Left lung (tissue), 14 donors: ENCODE measurements at places on chromosomes 1 and 21. TPM values are rescaled to one million over a fixed set of nuclear protein-coding genes. Genes with fewer than 3 reads are reported as not detected.

DNA sequence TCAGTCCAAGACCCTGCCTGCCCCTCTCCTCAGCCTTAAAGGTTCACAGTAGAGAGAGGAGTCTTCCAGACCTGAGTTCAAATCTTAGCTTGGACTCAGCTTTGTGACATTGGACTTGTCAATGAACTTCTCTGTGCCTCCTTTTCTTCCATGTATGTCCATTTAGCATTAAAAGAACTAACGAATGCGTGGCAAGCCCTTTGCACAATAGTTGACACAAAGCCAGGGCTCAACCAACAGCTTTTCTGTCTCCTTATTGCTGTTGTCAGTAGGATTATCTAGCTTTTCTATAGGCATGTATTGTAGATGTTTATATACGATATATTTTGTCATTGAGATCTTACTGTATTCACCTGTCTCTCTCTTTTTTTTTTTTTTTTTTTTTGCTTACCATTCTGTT lies 450.8 kb downstream of the PTPRU start:
- DNase-seq: no peak

DNA sequence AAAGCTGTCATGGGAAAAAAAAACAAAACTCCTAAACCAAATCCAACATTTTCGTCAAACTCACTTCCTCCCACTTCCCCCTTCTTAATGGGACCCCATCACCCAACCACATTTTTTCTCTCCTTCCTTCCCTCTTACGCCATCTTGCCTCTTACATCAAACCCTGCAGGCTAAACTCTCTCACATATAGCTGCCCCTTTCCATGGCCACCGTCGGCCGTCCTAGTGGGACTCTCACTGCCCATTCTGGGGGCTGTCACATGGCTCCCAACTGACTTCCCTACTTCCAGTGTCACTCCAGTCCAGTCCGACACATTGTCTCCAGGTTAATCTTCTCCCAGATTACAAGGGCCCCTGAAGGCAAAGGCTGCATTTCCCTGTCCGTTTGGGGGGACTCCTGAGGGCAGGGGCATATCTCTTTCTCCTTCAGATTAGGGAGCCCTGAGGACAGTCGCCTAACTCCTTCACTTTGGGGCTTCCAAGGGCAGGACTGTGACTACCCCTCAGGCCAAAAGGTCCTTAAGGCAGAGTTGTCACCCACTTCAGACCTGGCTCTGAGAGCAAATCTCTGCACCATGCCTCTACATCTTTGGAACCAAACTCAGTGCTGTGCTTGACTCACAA lies 658 bp downstream of the UBXN11 start:
- no peak for DNase-seq

DNA sequence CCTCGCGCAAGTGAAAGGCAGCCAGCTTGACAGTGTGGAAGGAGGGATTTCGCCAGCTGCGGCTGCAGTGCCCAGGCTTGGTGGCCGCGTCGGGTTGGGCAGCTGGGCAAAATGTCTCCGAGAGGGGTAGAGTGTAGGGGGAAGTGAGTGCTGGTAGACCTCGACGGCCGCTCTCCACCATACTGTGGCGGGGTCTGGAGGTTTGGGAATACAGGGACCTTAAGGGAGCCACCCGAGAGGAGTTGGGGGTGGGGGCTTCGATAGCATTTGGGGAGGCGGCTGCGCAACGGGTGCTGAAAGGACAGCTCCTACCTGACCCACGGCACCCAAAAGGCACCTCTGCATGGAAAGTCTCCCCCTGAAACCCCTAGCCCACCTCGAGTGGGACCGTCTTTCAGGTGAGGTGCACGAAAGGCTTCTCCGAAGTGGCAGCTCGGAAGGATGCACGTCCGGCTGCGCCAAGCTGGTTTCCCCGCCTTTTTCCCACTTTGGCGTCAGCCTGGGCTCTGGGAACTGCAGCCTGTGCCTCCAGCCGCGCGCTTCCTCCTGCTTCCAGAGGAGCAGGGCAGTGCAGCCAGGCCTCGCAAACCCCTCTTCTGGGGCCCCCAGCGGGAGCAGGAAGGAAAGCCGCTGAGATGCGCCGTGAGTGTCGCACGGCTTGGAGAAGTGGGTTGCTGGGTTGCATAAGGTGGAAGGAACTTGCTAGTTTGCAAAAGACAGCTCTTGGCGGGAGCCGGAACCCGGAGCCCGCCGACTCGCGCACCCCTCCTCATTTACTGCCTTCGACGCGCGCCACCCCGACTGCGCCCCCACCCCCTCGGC lies 531 bp upstream of the HMGN2 start:
- peak; percentile 80 for DNase-seq

Gene OR2L13
- not detected for polyA plus RNA-seq

DNA sequence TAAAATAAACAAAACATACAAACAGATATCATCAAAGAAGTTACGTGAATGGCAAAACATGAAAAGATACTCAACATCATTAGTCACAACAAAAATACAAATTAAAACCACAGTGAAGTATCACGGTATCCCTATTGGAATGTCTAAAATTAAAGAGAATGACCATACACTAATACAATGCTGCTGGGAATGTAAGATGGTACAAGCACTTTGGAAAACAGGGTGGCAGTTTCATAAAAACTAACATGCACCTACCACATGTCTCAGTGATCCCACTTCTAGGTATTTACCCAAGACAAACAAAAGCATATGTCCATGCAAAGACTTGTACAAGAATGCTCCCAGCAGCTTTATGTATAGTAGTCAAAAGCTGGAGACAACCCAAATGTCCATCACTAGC lies 69.1 kb downstream of the HSF2BP start:
- no peak for DNase-seq

Gene CENPL
- 19.0 TPM for polyA plus RNA-seq

GRCh38 chr1:99397029-99397428 lies 132.7 kb downstream of the PLPPR4 start:
- DNase-seq: no peak

DNA sequence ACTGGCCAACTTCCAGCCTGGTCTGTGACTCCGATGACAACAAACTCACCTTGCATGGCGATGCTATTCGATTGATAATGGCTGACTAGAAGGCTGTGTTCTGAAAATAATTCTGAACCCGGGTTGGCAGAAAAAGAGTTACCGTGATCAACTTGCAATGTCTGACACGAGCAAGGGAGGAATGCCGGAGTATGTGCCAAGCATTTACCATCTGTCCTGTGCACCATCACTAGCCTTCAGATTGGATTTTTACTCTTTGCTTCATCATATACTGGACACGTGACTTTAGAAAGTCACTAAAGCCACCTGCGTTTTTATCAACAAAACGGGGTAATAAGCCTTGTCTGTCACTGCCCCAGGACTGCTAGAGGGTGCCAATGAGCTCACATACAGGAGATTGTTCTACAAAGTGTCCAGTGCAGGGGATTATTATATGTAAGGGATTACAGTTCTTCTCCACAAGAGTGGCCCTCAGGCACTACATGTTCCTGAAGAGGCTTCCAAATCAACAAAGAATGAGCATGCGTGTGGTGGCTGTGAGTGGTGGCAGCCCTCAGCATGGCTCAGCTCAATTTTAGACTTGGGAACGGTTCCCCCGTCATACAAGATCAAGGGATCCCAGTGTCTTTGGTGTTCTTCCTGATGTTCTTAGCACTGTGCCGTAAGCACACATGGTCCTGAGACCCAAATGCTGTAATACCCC lies 35.8 kb downstream of the SSBP3 start:
- DNase-seq: no peak

DNA sequence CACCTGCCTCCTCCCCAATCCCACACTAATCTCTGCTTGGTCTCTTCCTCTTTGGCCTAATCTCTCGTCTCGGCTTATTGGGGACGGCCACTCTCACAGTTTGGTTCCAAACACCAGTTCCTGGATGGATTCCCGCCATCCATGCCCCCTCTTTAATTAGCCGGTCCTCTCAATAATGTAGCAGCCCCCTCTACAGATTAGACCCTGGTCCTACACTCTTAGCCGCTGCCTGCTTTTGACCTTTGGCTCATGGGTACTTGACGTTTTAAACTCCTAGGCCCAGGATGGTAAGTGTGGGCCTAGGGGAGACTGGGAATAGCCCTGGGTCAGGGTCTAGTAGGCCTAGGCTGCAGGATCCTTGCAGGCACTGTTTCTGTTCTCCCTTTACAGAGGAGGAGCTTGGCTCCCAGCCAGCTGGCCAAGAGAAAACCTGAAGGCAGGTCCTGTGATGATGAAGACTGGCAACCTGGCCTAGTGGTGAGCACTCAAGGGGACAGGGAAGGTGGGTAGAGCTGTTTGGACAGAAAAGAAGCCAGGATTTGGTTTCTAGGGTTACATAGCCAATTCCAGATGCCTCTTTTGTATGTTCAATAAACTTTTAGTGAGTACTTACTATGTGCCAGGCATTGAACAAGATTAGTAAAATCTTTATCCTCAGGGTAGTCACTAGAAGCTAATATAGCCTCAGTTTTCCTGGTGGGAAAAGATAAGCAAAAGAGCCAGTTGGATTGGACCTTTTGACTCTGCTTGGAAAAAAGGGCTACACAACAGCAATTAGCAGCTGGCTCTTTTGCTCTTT lies 758 bp downstream of the RAD54L start:
- DNase-seq: no peak

DNA sequence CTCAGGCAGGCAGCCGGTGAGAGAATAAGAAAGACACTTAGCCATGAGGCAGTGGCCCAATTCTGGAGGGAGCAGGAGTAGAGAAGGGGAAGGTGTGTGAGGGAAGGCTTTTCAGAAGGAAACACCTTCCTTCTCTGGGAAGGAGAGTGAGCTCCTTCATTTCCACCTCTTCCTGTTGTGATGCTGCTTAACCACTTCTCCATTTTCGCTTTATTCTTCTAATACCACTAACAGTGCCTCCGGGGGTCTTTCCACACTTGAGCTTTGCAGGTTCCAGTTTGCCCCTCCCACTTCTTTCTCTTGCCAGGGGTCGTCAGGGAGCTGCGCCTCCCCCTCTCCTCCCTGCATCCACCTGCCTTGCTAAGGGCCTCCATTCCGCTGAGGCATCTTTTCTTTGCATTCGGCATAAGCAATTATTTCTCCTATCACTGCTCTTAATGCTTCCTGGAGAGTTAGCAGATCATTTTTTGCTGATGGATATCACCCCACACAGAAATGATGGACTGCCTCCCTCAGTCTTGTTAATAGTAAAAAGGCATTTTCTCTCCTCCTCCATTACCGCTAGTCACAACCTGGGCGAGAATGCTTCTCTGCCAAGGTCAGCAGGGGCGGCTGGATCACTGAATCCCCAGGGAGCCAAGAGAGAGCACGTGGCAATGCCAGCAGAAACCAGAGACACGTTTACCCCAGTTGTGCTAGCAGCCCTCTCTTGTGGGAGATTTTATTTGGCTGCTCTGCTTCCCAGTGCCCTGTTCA lies 74.8 kb downstream of the ELAVL4 start:
- no peak for DNase-seq

GRCh38 chr1:42740851-42741580 lies 980 bp upstream of the CLDN19 start:
- peak; percentile 28 for DNase-seq

Gene TAS1R1
- 0.15 TPM for polyA plus RNA-seq

Gene RXFP4
- polyA plus RNA-seq: not detected

- no peak for DNase-seq
Measured at GRCh38 chr1:93014168-93014567, 52.9 kb upstream of the DIPK1A start.

GRCh38 chr1:87089823-87090222 lies 175.4 kb downstream of the HS2ST1 start:
- DNase-seq: no peak
